Kidney capillary endothelial cell (primary cell): ENCODE measurements at places on chromosomes 16 and 17.

GRCh38 chr17:2610195-2611175 lies 17.0 kb downstream of the PAFAH1B1 start:
- no peak for DNase-seq

GRCh38 chr16:27805828-27806351 lies 255.9 kb downstream of the KATNIP start:
- no peak for DNase-seq

GRCh38 chr17:73956169-73956568 lies 247.3 kb upstream of the RPL38 start:
- no peak for DNase-seq

DNA sequence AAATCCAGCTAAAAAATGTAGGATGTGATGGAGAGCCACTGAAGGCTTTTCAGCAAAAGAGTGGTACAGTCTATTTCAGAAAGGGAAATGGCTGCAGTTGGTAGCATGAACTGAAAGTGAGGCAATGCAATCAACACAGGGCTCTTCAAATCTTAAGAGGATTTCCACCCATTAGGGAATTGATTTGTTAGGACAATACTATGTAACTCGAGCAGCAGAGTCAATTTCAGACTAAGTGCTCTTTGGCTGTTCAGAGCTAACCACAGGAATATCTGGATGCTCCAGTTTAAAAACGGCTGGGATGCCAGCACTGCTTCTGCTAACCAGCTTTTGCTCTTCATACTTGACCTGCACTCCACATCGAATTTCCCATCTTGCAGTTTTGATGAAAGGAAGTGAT lies 24.6 kb downstream of the CACNG1 start:
- no peak for DNase-seq

- DNase-seq, result no peak
Observed at GRCh38 chr17:57406131-57406980, 150.0 kb downstream of the MSI2 start.

- no peak for DNase-seq
Observed at GRCh38 chr17:2194889-2195335, 108.7 kb downstream of the SMG6 start.

GRCh38 chr17:67830440-67830839 lies 5.1 kb downstream of the BPTF start:
- DNase-seq, result no peak

- no peak for DNase-seq
Observed at GRCh38 chr17:9322326-9322725, 253.3 kb downstream of the STX8 start.

DNA sequence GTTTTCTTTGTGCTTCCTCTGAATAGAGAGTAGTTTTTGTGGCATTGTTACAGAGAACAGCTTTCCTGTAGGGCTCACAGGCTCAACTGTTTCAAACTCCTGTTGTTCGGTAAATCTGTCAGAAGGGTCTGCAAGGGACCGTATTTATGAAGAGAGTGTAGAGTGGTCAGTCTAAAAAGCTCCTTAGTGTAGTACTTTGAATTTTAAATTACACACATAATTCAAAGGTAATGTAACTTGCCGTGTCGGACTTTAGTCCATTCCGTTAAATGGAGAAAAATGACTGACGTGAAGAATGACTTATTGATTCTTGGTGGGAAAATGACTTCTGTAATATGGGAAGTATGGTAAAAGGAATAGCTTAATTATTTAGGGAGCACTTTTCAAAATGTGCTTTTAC lies 190.9 kb downstream of the WWOX start:
- no peak for DNase-seq

- no peak for DNase-seq
Observed at GRCh38 chr16:81216706-81217105, 21.8 kb upstream of the BCO1 start.

DNA sequence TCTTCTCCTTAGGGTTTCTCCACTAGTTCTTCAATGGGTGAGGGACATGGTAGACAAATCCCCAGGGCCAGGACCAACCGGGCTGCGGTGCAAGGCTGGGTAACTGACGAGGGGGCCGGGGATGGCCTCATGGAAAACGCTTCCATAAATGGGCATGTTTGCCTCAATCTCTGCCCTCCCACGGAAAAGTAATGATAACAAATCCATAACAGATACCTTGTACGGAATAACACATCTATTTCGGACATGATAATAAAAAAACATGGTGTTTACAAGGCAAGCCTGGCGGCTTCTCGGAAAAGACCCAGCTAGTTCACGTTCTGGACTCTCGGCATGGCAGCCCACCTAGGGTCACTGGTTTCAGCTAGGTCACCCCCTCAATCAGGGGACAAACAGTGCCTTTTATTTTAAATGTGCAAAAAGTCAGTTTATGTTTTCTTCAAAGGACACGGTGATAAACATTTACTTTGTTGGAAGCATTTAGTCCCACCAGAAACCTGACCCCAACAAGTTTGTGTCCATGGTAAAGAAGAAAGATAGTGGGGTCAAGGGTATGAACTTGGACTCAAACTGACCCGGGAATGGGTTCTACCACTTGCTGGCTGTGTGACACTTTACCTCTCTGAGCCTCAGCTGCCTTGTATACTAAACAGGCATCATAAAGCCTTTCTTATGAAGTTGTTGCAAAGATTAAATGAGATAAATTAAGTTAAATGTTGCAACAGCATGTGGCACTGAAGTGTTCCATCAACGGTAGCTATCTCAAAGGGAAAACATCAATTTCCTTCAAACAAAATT lies 1.7 kb downstream of the MYH11 start:
- DNase-seq, result no peak

- DNase-seq, result peak; percentile 51
Observed at GRCh38 chr17:82338858-82339633, 5.5 kb upstream of the SECTM1 start.

- peak; percentile 73 for DNase-seq
Observed at GRCh38 chr16:52812678-52813556, 239.8 kb downstream of the CHD9NB start.

DNA sequence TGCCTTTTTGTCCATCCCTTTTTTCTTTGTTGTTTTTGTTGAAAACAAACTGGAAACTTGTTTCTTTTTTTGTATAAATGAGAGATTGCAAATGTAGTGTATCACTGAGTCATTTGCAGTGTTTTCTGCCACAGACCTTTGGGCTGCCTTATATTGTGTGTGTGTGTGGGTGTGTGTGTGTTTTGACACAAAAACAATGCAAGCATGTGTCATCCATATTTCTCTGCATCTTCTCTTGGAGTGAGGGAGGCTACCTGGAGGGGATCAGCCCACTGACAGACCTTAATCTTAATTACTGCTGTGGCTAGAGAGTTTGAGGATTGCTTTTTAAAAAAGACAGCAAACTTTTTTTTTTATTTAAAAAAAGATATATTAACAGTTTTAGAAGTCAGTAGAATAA lies 4.9 kb downstream of the SOX9 start:
- no peak for DNase-seq

GRCh38 chr17:51430591-51430990 lies 170.2 kb downstream of the UTP18 start:
- DNase-seq, result no peak

DNA sequence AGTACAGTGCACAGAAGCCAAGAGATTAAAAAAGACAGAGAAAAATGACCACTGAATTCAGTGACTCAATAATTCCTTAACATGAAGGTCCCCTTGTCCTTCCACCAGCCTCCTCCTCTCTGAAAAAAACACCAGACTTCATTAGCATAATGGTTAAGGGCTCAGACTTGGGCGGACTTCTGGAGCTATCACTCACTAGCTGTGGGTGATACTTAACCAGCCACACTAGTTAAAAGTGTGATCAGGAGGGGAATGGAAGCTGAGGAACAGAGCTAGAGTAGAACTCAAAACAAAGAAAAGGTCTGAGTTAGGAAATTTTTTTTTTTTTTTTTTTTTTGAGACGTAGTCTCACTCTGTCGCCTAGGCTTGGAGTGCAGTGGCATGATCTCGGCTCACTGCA lies 23.2 kb downstream of the ZNF652 start:
- no peak for DNase-seq

- peak; percentile 37 for DNase-seq
Observed at GRCh38 chr16:49556606-49557446, 183.2 kb downstream of the C16orf78 start.

DNA sequence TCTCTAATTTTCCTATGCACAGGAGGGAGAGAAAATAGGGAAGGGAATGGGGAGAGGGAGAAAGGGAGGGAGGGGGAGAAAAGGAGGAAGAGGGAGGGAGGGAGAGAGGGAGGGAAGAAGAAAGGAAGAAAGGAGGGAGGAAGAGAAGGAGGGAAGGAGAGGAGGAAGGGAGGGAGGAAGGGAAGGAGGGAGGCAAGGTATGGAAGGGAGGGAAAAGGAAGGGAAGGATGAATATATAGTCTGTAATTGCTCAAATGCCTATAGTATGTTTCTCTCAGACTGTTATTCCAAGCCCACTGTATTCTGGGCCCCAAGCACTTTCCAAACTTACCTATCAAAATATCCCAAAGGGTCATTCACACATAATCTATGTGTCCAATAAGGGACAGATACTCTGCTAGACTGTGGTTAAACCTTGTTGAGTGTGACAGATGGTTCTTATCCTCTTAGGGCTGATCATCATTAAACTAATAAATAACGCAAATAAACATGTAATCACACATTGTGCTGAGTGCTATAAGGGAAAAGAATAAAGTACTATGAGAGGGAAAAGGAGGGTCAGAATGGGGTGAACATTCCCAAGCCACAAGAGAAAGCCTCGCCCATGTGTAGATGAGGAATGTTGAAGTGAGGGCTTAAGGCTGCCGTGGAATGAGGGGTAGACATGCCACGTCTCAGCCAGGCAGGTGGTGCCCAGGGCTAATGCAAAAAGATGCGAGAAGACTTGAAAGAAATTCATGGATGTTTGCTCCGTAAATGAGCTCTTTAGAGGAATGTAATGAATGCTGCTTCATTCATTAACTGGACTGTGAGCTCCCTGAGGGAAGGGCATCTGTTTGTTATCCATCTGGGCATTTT lies 30.6 kb downstream of the ASIC2 start:
- no peak for DNase-seq

GRCh38 chr17:40361925-40362695 lies 2.4 kb downstream of the GJD3 start:
- DNase-seq, result no peak

- DNase-seq, result no peak
Observed at GRCh38 chr16:56999409-57000270, 10.3 kb downstream of the NLRC5 start.

DNA sequence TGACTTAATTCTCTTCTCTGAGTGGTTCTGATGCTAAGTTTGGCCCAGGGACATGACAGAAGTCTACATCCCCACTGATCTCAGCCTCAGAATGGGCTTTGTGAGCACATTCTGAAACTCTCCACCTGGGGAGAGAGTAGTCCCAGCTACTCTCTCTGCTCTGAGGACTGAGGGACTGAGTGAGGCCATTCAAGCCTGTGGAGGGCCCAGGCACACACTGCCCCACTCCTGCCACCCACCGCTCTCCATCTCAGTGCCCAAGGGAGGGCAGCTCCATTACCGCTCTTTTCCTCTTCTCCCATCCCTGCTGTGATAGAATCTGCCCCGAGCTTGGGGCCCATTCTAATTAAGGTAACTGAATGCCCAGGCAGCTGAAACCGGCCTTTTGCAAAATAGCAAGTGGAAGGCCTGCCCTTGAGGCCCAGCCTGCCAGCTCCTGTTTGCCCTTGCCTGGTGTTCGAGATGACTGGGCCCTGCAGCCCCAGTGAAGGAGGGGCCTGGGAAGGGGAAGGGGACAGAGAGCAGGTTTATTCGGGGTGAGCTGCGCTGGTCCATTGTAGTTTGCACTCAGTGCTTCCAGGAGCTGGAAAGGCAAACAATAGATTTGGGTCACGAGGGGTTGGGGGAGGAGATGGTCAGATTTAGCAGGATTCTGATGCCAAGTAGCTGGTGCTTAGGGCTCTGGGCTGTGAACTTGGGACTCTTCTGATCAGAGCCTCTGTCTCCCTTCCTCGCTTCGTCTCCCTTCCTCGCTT lies 76.2 kb downstream of the RAB11FIP4 start:
- DNase-seq, result no peak

DNA sequence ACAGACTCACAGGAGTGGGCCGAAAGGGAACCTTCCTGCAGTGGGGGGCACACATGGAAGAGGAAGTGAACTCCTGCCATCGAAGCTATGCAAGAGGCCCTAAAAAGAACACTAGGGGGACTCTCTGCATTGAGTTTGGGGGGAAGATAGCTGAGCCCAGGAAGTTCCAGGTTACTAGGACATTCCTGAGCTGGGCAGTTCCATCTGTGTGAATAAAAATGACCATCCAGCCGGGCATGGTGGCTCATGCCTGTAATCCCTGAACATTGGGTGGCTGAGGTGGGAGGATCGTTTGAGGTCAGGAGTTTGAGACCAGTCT lies 211.8 kb downstream of the ZNF423 start:
- no peak for DNase-seq

- DNase-seq, result no peak
Observed at GRCh38 chr16:20175358-20175757, 101.7 kb upstream of the GPR139 start.

DNA sequence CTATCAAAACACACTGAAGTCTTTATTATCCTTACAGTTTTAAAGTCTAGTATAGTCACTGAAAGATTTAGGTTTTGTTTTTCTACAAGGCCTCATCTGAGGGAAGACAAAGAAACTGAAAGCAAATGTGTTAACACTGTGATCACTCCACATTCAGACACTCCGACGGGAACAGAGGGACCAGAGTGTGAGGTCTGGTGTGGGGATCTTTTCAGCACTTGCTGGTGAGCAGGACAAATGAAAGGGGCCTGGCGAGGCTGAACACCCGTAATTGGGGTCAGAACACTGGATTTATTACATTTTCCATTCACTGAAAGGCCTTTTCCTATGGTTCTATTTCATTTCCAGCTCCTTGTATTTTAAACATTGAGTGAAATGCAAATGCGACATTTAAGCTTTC lies 910.5 kb downstream of the CDH11 start:
- no peak for DNase-seq

DNA sequence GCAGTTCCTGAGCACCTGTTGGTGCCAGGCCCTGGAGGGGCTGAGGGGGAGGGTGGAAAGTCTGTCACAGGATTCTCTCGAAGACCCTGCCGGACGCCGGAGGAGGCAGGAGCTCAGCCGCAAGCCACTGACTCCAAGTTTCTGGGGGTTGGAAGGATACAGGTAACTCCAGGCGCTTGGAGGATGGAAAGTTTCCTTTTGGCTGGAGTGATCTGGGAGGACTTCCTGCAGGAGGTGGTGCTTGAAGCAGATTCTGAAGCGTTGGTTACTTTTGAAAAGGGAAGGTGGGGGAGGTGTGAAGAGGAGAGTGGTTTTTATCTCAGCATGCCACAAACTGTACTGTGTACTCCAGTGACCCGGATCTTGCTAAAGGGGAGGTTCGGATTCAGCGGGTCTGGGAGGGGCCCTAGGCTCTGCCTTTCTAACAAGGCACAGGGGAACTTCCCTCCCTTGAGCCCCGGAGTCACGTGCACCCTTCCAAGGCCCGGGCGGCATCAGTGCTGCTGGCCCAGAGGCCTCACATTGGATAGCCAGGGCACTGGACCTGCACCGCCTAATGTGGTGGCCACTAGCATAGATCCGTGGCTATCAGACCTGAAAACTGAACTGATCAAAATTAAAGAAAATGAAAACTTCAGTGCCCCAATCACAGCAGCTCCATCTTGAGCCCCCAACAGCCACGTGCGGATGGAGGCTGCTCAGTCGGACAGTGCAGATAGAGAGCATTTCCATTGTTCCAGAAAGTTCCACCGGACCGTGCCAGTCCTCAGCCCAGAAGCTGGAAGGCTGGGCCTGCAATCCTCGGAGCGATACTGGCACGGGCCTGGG lies 42.2 kb upstream of the GSE1 start:
- no peak for DNase-seq
